ENCODE measurements at places on chromosomes 1 and 21.

DNA sequence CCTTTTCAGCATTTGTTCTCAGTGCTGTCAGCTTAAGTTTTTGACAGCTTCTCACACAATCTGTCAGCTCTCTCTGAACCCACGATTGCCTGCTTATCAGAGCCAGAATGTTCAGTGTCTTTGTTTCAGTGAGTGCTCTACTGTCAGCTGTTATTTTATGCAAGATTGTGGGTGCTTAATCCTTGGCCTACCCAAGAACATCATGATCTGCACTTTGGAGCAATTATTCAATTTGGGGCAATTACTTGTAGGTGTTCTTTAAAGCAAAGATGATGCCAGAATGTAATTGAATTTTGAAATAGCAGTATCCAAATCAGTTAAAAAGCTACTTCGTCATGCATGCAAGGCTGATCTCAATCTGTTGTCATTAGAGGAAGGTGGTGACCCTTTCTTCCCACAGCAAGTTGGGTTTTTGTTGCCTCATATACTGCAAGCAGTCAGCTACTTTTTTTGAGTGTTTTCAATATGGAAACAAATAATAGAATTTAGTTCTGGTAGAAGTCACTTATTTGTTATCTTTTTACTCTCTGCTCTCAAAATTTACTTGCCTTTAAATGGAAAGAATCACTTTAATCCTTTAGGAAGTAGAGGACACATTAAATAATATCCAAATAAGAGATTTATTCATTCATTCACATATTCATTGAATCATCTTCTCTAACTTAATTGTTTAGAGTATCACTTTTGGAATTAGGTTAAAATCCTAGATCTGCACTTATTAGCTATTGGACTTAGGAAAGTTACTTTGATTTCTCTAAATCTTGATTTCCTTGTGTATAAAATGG lies 253.5 kb upstream of the CACYBP start:
- DNase-seq = no peak

DNA sequence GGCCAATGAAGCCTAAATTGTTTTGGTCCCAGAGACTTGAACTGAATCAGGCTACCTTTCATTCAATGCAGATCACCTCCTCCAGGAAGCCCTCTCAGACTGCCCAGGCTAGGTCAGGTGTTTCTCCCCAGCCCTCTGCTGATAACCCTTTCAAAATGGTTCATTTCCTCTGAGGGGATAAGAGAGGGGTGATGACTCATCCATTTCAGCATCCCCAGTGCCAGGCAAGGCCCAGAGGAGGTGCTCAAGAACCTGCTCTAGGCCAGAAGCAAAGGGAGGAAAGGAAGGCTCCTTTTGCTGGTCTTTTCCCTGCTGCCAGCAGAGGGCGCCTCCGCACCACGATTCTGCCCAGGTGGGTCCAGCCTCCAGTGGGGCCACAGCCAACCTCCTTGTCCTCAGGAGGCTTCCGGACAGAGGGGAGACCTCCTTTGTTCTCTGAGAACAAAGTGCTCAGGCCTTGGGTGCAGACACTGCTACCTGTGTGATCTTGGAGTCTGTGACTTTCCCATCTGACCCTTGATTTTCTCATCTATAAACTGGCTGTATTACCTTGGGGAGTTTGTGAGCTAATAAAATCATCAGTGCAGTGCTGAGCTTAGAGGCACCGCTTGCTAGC lies 45.3 kb upstream of the ARHGEF10L start:
- DNase-seq = peak; percentile 75

DNA sequence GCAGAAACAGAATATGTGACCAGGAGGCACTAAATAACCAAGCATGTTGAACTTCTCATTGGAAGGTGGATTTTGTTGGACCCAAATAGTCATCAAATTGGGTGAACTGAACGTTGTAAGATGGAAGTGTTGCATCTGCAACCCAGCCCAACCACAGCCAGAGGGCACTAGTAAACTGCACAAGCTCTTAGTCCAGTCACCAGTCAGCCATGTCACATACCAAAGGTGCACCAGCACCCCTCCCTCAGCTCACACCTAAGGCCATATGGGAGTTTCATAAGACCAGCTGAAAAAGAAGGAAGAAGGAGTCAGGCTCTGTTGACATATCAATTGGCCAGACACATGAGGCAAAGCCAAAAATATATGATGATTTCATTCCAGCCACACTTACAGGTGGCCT lies 481.7 kb upstream of the NR5A2 start:
- peak; percentile 33 for DNase-seq

DNA sequence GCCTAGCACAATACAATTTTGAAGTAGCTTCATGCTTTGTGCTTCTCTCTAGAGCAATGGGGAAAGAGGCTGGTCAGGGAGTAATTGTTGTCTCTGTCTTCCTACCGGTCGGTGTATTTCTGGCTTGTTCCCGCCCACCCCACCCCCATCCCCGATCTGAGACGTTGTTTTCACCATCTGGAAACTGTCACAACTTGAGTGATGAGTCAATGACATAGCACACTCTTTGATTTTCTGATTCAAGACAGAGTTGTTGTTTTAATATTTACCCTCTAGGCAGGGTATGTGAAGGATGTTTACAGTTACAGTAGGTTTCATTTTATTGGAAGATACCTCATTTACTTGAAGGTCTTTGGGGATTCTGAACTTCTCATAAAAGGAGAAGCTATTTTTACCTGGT lies 7.0 kb downstream of the IL12RB2 start:
- peak; percentile 47 for DNase-seq

Measured in GM12865 (cell line).